Activated gamma-delta T cell treated with Interleukin-2 at 50 U/mL for 16 hours (primary cell): ENCODE measurements at places on chromosomes 7 and 10.

DNA sequence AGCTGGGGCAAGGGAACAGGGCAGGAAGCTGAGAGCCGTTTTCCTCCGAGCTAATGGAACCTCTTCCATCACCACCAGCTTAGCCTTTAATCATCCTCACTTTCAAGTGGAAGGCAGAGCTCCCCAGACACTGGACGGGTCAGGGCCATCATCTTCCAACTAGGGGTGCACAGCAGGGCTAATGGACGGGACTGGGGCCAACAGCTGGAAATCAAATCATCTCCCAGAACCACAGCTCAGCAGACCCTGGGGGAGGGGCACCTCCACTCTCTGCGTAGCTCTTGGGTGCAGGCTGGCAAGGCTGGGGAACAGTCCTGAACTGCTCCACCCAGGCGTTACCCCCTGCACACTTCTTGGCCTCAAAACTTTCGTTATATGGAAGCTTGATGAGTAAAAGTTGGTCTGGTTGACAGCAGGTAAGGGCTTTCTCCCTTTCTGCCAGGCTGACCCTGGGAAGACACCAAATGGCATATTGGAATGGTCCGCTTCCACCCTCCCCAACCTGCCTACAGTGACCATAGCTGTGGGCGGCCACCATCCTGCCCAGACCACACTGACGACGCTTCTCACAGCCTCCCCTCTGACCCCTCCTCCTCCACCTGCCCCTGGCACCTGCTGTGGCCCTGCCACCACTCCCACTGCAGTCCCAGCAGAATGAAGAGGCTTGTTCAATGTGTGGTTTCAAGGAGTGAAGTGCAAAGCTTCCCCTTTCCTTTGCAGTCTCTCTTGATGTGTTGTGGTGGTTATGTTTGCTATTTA is 51.7 kb upstream of the RET start:
- no peak for DNase-seq

- no peak for DNase-seq
These were observed 714.4 kb downstream of the GATA3 start for GRCh38 chr10:8768852-8769251.

DNA sequence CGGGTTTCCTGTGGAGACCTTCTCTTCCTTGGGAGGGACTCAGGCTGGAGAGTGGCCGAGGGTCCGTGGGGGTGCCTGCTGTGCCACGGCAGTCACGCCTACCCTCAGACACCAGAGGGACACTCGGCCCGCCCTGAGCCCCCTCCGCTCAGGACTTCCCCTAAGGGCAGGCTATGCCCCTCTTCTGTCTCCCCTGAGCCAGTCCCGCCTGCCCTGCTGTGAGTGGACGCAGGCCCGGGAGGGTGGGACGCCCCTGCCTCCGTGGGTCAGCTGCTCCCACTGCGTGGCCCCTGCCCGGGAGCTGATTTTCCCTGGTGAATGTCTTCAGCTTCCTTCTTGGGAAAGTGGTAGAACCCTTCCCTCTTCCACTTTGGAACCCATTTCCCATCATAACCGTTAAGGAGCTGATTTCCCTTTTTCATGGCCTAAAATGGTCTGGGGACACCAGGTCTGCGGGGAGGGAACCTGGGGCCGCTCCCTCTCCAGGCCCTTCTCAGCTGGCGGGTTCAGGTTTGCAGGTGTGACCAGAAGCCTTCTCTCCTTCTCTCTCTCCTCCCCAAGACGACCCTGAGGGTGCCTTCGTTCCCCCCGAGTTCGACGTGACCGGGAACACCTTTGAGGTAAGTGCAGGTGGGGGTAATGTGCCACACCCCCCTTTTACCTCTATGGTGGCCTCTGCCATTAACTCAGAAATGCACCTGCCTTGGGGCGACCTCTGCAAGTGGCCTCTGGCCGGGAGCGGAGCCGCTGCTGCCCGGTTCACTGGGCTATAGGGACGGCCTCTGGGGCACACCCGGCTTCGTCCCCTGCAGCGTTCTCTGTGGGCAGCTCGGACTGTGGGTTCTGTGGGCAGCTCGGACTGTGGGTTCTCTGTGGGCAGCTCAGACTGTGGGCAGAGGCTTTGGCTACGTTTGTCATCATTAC is 7.9 kb downstream of the KNDC1 start:
- DNase-seq = no peak

- DNase-seq = no peak
These were observed 17.3 kb downstream of the VWDE start for GRCh38 chr7:12386313-12386740.

DNA sequence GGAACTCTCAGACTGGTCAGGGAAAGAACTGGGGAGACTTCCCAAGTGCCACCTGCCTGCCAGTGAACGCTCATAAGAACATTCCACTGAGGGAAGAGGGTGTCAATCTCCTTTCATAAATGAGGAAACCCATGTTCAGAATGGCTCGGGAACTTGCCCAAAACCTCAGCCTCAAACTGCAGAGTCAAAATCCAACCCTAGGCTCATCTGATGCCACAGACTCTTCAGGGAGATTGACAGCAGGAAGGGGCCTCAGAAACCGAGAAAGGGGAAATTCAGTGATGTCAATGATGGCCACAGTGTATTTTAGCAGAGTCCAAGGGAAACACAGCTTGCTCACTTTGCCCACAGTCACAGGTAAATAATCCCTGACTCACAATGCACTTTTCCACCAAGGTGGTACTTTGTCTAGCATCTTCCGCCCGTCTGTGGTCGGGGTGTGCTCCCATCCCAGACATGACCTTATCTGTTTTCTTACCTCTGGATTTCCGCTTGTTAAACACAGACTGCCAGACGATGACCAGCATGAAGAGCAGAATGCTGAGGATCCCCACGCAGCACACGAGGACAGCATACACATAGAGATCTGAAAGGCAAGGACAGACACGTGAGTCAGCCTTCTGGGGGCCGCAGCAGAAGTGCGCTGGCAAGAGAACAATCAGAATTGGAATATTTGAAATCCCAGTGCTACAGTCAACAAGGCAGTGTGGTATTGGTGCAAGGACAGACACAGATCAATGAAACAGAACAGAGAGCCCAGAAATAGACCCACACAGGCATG is 38.4 kb downstream of the VSTM4 start:
- no peak for DNase-seq

GRCh38 chr7:16934722-16935340 is 53.0 kb upstream of the AGR3 start:
- no peak for DNase-seq

GRCh38 chr10:79224263-79224949 is 122.9 kb upstream of the PPIF start:
- no peak for DNase-seq

- no peak for DNase-seq
These were observed 215.2 kb upstream of the MKLN1 start for GRCh38 chr7:131112431-131112830.

GRCh38 chr10:63825111-63825510 is 303.9 kb downstream of the REEP3 start:
- no peak for DNase-seq

DNA sequence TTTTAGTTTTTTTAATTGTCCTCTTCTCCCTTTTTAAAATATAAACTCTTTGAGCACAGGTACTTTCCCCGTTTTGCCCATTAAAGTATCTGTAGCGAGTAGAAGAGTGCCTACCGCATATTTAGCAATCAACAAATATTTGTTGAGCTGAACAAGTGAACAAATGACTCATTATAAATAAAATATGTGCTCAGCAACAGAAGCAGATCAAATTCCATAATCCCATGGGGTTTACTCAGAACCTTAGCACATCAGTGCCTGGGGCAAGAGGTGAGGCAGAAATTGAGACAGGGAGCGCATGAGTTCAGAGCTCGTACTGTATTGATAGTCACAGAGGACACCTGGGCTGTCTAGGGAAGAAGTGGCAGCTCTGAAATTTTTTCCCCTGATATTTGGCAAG is 161.0 kb downstream of the SEM1 start:
- no peak for DNase-seq

DNA sequence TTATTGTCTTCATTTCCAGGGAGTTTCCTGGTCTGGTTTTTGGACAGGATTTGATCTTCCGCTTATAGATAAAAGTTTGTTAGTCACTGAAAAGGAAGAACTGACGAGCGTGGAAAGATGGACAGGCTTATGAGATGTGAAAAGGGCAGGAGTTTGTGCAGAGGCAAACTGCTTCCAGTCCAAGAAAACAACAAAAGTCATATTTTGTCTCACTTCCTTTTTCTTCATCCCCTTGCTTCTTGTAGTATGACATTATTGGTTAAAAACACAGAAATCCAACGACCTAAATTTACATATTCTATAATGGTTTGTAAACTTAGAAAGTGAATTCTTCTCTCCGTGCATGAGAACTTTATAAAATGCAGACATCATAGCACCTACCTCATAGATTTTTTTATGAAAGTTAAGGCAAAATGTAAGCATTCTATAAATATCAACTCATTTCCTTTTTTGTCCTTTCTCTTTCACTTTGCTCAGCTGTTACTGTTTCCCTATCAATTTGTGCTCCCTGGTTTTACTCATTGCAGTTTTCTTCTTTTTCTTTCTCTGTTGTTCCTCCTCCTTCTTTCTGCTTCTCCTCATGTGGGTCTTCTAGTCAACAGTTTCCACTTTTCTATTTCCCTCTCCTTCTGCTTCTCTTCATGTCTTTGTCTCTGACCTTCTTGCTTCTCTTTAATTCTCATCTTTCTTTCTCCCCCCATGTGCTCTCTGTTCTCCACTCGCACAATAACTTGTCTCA is 370.2 kb downstream of the ARL4A start:
- DNase-seq = no peak

- no peak for DNase-seq
These were observed 220.6 kb downstream of the CCDC3 start for GRCh38 chr10:12780634-12781601.

GRCh38 chr7:99953649-99954048 is 22.2 kb downstream of the AZGP1 start:
- DNase-seq = no peak

DNA sequence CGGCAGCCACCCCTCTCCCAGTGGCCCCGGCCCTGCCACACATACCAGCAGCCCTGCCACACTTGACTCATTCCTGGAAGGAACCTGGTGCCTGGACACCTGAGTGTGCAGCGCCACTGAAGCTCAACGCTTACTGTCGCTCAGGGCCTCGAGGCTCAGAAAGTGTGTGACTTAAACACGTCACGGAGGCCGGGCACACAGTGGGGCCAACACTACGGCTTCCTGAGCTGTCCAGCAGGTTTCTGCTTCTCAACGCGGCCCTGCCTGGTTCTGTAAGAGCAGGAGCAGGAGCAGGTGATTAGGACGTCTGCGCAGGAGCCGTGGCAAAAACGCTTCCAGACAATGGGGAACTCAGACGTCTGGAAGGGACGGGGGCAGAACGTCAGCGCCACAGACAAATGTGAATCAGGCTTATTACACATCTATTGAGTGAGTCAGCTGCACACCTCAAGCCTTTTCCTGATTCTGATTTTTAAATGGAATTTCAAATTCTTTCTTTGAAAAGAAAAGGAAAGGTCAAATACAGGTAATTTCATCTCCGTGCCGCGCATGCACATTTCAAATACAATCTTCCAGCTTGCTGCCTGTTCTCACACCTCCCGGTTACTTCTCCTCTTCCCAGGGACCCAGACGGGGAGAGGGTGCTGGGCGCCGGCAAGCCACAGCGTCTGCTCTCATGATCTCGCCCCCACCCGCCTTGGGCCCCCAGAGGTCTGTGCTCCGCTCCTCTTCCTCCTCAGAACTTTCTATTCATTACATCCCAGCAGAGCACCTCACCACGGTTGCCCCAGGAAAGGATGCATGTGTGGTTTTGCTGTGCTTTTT is 66.6 kb downstream of the ADARB2 start:
- no peak for DNase-seq

- no peak for DNase-seq
These were observed 521.7 kb upstream of the AUTS2 start for GRCh38 chr7:69076566-69076965.

- DNase-seq = no peak
These were observed 381.3 kb downstream of the KCNMA1 start for GRCh38 chr10:77256346-77256745.

DNA sequence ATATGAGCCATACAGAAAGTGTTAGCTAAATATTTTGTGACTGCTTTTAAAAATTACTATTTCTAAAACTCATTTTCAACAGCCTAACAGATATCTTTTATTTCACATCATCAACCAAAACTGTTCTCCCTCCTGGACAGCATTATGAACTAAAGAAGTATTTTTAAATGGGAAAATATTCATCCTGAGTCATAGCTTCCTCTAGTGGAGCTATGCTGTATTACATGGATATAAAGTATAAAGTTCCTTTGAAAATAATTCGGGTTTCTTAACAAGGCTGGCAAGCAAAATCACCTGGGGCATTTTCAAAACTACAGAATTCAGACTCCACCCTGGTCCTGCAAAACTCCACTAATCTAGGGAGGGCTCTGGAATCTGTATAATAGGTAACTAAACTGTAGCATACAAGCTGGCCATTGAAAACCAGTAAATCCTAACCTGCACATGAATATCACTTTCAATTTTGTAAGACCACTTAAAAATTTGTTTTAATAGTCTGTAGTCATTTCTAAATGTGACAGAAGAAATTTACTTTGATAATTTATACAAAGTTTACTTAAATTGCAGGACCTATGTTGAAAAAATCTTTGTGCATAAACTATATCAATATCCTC is 53.5 kb downstream of the SCIN start:
- DNase-seq = no peak

DNA sequence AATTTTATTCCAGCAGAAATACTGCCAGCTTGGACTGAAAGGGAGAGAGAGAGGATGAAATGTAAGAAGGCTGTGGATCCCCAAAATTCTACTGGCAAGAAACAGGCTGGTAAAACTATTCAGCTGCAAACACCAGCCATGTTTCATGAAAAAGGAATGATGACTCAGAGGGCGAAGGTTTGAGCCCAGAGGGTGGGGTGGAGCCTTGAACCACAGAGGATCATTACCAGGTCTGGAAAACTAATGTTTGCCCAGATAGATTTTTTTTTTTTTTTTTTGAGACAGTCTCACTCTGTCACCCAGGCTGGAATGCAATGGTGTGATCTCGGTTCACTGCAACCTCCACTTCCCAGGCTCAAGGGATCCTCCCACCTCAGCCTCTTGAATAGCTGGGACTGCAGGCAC is 41.7 kb upstream of the NRF1 start:
- DNase-seq = no peak

- no peak for DNase-seq
These were observed 98.4 kb downstream of the GNAT3 start for GRCh38 chr7:80413383-80413945.

GRCh38 chr7:45687721-45688120 is 113.6 kb downstream of the ADCY1 start:
- no peak for DNase-seq

- DNase-seq = no peak
These were observed 577 bp upstream of the DDX21 start for GRCh38 chr10:68955355-68955831.

GRCh38 chr10:93813507-93814465 is 56.0 kb downstream of the LGI1 start:
- peak; percentile 10 for DNase-seq
